Stimulated activated CD4-positive, alpha-beta T cell treated with anti-CD3 and anti-CD28 coated beads, Interleukin-4, amount 100 ng/mL, for 48 hours (primary cell): ENCODE measurements at places on chromosomes 5 and 9.

DNA sequence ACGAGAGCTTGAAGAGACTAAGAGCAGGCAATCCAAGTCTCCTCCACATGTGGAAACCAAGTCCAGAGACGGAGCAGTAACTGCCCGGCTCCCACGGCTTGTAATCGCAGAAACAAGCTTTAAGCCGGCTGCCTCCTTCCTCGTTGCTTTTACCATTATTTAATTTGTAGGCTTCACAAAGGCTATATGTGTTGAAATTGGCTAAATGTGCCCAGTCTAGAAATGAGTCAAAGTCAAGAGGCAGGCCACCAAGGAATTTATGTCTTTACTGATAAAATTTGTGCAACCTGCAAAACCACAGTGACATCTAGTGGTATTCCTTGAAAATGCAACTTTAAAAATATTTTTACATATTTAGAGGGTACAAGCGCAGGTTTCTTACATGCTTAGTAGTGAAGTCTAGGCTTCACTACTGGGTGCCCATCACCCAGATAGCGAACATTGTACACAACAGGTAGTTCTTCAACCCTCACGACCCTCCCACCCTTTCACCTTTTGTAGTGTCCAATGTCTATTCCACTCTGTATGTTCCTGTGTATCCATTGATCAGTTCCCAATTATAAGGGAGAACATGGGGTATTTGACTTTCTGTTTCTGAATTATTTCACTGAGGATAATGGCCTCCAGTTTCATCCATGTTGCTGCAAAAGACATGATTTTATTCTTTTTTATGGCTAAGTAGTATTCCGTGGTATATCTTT lies 33.5 kb upstream of the EBF1 start:
- no peak for DNase-seq

DNA sequence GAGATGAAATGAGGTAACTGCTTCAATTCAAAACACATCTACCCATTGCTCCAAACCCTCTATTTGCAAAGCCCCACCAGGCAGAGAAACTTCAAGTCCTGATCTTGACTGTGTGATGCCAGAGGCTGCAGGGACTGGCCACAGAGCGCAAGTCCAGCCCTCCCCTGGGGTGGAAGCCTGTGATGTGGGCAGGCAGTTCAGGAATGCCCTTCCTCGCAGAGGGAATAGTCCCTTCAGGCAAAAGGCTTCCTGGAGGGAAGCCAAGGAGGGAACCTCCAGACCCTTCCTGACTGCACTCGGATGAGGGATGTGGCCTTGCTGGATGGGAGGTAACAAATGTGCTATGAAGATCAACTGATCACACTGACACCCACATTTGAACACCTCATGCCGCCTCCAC lies 131.2 kb downstream of the SLIT3 start:
- no peak for DNase-seq

- no peak for DNase-seq
Measured at GRCh38 chr5:110634475-110634874, 92.0 kb downstream of the TMEM232 start.

DNA sequence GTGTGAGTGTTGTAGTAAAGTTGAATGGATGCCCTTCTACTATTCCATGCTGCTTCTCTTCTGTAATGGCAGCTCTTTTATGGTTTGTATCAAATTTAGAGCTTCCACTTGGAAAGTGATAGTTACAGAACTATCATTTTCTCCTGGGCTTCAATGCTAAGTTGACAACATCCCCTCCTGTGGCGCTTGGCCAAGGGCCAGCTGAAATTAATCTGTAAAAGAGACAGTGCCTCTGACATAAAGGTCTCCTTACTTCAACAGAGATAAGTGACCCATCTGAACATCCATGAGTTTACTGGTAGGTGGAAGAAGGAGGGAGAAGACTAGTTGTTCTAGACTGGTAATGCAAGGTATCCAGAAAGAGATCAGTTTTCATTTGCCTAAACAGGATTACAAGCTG lies 39.7 kb downstream of the CHSY3 start:
- no peak for DNase-seq

DNA sequence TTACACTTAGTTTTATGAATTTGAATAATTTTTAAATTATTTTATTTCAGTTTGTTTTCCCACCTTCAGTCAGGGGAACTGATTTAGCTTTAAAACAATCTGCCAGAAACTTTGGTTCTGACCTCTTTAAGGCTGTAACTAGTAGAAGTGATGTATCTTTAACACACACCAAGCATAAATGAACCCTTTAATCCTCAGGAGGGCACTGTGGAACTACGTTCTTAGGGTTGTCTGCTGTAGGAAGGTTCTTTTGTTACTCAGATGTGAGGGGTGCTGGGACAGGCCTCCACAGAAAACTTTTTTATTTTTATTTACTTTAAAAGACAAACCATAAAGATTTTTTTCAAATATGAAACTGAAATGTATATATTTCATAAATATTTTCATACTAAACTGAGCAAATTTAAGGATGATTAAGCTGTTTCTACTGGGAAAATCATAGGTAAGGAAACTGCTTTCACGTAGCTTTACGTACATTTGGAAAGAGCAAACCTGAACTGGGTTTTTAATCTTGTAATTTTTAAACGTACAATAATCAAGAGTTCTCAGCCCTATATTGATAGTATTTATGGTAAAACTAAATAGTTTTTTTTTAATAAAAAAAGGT lies 5.3 kb downstream of the KLF4 start:
- no peak for DNase-seq

DNA sequence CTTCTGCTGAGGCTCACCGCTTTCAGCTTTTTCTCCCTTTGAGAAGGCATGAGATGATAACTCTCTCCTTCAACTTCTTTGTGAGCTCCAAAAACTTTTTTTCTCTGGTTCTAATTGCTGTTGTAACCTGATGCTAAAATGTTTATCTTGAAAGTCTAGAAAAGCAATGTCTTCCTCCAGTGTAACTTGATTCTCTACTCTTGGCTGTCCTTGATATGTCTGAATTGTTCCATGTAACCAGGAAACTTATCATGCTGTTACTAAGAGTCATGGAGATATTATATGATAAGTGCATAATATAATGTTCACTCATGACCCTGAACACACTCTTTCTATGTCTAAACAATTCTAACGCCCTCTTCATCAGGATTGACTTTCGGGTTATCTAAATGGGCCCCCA lies 128.0 kb upstream of the ABCA1 start:
- no peak for DNase-seq

- DNase-seq = no peak
Measured at GRCh38 chr9:18851069-18851795, 181.8 kb downstream of the SAXO1 start.
